G401 (cell line): ENCODE measurements at places on chromosomes 5 and 9. TPM values are rescaled to one million over a fixed set of nuclear protein-coding genes. Genes with fewer than 3 reads are reported as not detected.

- peak; percentile 54 for DNase-seq
Observed at GRCh38 chr9:96038271-96038670, 162.8 kb downstream of the ERCC6L2 start.

GRCh38 chr5:31995714-31996113, 178.4 kb downstream of the GOLPH3 start:
- no peak for DNase-seq

- peak; percentile 64 for DNase-seq
Observed at GRCh38 chr5:112848116-112848811, 12.8 kb upstream of the SRP19 start.

DNA sequence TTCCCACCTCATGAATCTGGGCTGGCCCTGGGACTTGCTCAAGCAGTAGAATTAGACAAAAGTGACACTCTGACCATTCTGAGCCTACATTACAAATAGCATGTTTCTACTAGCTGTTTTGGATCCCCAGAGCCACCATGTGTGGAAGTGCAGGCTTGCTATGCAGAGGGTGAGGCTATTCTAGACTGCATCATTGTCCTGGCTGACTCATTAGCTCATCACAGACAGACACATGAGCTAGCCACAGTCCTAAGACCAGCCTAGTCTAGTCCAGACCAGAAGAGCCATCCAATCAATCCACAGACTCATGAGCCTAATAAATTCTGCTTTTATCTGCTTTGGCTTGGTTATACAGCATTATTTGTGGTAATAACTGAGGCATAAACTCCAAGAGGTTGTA, 351.9 kb downstream of the PRELID2 start:
- no peak for DNase-seq

DNA sequence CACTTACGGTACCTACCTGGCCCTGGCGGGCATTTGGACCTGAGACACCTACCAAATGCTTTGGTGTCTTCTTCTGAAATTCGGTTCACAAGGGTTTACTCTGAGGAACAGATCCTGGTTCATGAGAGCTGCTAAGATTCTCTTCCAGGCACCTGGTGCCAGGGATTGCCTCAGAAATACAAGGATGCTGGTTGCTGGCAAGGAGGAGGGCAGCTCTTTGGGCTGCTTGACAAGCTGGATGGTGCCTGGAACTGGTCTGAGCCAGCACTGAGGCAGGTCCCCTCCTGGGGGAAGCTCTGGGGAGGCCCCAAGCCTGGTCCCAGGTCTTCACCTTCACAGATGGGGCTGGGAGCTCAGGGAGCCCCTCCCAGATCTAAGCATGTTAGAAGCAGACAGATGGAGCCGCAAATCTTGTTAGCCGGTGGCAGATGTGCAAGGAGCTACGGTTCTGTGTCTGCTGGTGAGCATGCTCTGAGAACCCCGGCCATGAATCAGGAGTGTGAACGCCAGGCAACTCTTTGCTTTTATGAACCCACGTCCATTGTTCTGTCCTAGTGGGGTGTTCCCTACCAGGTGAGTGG, 16.3 kb downstream of the FABP6 start:
- DNase-seq, result peak; percentile 78

- DNase-seq, result no peak
Observed at GRCh38 chr5:60036192-60036938, 142.8 kb upstream of the PDE4D start.

- no peak for DNase-seq
Observed at GRCh38 chr9:127185931-127186781, 63.7 kb upstream of the ANGPTL2 start.

DNA sequence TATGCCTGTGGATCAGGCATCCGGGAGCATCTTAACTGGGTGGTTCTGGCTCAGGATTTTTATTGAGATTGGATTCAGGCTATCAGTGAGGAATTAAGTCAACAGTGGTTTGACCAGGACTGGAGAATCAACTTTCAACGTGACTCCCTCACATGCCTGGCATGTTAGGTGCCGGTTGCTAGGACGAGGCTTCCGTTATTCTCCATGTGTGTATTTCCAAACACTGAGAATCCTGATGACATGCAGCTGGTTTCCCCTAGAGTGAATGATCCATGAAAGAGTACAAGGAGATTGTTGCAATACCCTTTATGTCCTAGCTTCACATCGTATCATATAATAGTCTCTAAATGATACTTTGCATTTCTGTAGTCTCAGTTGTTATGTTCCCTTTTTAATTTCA, 529.2 kb downstream of the ANXA1 start:
- no peak for DNase-seq

DNA sequence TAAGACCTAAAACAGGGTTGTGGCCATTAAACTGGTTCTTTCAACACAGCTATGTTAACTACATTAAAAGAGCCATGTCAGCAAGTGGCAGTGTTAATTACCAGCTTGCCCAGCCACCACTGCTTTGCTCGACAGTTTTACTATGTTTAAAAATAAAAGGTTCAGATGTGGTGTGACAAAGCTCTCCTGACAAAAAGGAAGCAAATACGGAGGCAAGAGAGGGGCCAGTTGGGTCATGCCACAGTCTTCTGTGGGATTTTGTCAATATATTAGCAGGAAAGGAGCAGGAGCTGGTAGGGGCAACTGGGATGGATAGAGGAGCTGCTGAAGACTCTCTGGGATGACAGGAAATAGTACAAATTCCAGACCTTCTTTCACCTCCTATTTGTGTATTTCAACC, 113.5 kb upstream of the PCA3 start:
- DNase-seq, result no peak

DNA sequence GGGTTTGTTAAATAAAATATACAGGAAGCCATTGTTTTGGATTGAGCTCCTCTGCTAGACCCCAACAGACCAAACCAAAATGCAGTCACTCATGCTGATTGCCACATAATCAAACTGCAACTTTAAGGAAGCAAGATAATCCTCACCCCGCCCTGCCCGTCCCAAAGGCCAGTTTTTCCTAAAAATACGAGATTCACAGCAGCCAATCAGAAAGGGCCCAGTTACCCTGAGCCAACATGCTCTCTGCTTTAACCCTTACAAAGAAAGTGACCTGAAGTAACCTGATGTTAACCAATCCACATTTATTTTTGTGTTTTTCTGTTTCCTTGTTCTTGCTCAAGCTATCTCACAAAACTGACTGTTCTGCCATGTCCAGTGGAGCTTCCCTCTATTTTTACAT, 21.5 kb upstream of the RNF20 start:
- no peak for DNase-seq

GRCh38 chr9:129284607-129285291, 106.7 kb upstream of the IER5L start:
- no peak for DNase-seq

DNA sequence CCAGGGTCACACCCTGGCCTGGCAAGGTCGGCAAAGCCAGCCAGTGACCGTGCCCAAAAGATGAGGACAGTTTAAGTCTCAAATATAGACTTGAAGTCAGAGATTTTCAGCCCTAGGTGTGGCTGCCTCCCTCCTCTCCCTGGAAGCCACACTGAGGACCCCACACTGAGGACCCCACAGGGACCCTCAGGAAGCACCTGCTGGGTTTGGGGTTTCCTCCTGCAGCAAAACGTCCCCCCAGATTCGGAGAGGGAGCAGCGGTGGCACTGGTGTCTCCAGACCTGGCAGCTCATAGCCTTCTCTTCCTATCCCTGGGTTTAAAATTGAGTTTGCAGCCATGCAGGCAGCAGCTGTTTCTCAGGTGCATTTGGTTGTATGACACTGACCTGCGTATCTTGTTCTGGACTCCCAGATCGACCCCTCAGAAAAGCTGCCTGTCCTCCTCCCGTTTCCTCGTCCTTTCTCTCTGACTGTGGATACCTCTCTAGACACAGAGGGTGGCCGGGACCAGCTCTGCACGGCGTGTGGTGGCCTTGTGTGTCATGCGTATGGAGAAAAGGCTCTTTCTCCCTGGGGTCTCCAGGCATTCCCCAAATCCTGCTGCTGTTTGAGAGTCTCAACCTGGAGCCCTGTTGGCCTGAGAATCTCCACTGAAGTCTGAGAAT, 36.6 kb downstream of the MRPL36 start:
- no peak for DNase-seq

DNA sequence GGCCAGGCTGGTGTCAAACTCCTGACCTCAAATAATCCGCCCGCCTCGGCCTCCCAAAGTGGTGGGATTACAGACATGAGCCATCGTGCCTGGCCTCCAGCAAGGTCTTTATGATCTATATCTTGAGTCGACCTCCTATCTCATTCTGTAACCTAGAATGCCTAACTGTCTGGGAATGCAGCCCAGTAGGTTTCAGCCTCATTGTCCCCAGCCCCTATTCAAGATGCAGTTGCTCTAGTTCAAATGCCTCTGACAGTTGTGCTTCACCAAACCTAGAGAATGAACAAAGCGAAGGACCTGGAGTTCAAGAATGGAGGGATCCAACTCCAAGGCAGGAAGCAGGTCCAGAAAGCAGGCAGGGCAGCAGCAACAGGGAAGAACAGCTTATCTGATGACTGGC, 30.8 kb downstream of the GLRX start:
- DNase-seq, result no peak

DNA sequence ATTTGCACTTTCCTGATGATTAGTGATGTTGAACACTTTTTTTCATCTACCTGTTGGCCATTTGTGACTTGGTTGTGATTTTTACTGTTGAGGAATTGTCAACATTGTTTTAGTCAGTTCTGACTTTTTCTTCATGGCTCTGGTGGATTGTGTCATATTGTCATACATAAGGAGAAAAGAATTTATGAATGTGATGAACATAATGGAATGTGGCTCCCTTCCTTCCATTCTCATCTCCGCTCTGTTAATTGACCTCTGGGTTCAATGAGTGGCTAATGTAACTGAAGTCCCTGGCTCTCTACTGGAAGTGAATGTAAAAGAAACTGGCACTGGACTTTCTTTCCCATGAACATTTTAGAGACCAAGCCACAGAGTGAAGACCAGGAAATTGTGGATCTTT, 49.2 kb downstream of the KIAA1958 start:
- no peak for DNase-seq

- DNase-seq, result no peak
Observed at GRCh38 chr5:158546748-158547147, 553.0 kb downstream of the EBF1 start.

DNA sequence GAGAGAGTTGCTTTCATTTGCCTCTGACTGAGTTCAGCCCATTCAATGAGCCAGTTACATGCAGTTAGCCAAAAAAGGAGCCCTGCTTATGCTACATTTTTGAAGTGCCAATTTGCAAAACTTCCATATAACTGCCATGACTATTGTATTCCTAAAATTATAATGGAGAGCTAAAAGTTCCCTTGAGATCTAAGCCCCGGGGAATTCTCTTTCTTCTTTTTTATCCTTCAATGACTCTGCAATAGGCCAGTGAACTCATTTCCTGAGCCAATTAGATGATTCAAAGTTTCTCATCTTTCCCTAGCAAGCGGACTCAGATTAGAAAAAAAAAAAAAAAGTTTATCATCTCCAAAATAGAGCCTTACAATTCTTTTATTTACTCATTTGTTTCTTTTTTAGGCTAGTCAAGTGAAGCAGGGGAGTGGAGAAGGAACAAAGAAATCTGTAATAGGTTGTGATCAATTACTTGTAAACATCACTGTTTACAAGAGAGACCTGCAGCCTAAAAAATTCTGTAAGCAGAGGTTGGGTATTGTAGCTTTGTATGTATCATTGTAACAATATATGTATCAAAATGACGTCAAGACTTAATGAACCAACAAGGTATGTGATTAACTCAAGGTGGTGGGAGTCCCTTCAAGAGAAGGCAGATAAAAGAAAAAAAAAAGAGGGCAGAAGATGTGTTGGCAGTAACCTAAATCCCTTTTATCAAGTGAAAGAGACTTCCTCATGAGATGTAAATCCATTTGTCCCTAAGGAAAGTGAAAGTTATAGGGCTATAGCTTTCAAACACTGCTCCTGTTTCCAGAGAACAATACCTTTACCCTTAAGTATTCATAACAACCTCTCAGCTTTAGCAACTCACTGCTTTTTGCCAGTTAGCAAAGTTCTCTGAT, 48.7 kb upstream of the HOMER1 start:
- no peak for DNase-seq

DNA sequence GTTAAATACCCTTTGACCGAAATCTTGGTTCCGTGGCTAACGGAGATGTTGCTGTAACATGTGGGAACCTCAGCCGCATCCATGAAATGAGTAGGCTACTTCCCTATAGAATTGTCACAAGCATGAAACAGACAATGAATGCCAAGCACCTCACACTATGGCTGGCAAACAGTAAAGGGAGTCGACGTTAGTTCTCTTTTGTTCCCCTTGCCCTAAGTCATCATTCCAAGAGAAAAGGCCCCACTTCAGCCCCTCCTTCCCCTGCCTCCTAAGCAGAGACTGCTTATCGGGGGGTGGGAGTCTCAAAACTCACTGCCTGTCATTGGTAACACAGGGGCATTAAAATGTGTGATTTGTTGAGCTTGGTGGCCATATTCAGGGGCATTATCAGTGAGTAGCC, 159.6 kb downstream of the MAPKAP1 start:
- no peak for DNase-seq

DNA sequence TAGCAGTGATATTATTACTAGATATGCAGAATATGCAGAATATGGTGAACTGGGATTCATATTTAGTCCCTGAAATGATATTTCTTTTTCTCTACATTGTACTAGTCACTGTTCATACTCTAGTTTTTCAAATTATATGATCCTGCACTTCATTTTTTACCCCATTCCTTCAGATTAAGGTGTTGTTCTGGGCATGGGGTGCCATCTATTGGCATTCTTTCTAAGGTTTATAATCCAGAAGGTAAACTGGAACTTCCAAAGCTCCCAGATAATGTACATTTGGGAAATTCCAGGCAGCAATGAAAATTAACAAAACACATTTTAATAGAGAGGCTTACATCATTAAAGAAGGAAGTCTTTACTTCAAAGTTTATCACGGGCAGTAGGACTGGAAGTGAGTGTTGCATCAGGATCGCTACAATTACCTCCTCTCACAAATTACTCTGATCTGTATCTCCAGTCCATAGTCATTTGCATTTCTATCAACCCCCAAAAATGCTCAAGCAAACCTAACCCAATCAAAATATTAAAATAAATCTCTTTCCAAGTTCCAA, 12.5 kb downstream of the RFX3 start:
- no peak for DNase-seq

- peak; percentile 6 for DNase-seq
Observed at GRCh38 chr5:35161652-35162273, 68.5 kb downstream of the PRLR start.

GRCh38 chr9:100411472-100412283, 15.3 kb upstream of the MSANTD3 start:
- DNase-seq, result peak; percentile 94

DNA sequence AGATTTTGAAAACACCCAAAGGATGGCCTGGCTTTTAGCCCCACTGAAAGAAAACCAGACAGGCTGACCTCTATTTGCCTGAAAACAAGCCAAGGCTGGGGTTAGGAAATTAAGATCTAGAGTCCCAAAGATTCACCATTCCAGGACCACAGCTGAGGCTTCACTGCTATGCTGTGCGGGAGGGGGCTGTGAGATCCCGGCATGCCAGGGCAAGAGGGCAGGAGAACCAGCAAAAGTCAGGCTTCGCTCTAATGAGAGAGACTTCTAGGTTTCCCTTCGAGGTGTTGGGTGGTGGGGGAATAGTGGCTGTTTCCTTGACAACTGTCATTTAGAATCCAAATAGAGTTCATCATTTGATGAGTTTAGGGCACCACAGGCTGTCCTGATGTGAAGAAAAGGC, 152.9 kb upstream of the NFIB start:
- DNase-seq, result no peak

The CENPH gene
- total RNA-seq, result 55.0 and 73.4 TPM in 2 replicates

The SPINK13 gene
- not detected in 2 replicates for total RNA-seq

The SOHLH1 gene
- total RNA-seq, result not detected in 2 replicates

The IL3 gene
- total RNA-seq, result not detected in 2 replicates

The PCDHB11 gene
- 0.10 and 1.4 TPM in 2 replicates for total RNA-seq

The HMMR gene
- 51.6 and 77.6 TPM in 2 replicates for total RNA-seq

The GFI1B gene
- total RNA-seq, result 1.5 TPM in 1 of 2 replicates, not detected in the other

The ABCA2 gene
- 8.5 and 12.3 TPM in 2 replicates for total RNA-seq

The PPIC gene
- 2.3 and 4.1 TPM in 2 replicates for total RNA-seq

The RORB gene
- total RNA-seq, result not detected in 2 replicates
